ENCODE measurements at places on chromosomes 7 and 10. TPM values are rescaled to one million over a fixed set of nuclear protein-coding genes. Genes with fewer than 3 reads are reported as not detected.

PLPP4 gene
- not detected for total RNA-seq

GJD4 gene
- not detected for total RNA-seq

DENND2A gene
- not detected for total RNA-seq

ENTPD1 gene
- 1.6 TPM for total RNA-seq

FEZF1 gene
- total RNA-seq, result not detected

ERVW-1 gene
- total RNA-seq, result 0.16 TPM

GPR26 gene
- not detected for total RNA-seq

GBX1 gene
- not detected for total RNA-seq

SCART1 gene
- total RNA-seq, result 3.8 TPM

PAPOLB gene
- total RNA-seq, result not detected

GNAI1 gene
- total RNA-seq, result 2.0 TPM

TRIL gene
- total RNA-seq, result not detected

CYP2C19 gene
- not detected for total RNA-seq

SMNDC1 gene
- 37.3 TPM for total RNA-seq

TMEM168 gene
- total RNA-seq, result 23.3 TPM

SPAG6 gene
- not detected for total RNA-seq

LRIT1 gene
- not detected for total RNA-seq

AHR gene
- 13.5 TPM for total RNA-seq

AASS gene
- total RNA-seq, result 4.3 TPM

ASB13 gene
- 11.5 TPM for total RNA-seq

NPC1L1 gene
- 0.16 TPM for total RNA-seq

AKR1C4 gene
- not detected for total RNA-seq

PI4K2A gene
- 9.4 TPM for total RNA-seq

SLC18A3 gene
- total RNA-seq, result not detected

HOXA9 gene
- not detected for total RNA-seq

SPDYE1 gene
- total RNA-seq, result not detected

BCL7B gene
- 59.5 TPM for total RNA-seq

VSIR gene
- 114 TPM for total RNA-seq

AZGP1 gene
- total RNA-seq, result not detected

STEAP1B gene
- not detected for total RNA-seq

SYT15B gene
- 0.13 TPM for total RNA-seq

GIMAP7 gene
- 367 TPM for total RNA-seq

ZNF273 gene
- 9.5 TPM for total RNA-seq

CNPY1 gene
- not detected for total RNA-seq

OR13A1 gene
- not detected for total RNA-seq

PRDX3 gene
- total RNA-seq, result 31.1 TPM

PROSER2 gene
- 0.83 TPM for total RNA-seq

SLC29A4 gene
- total RNA-seq, result 0.05 TPM

NPY4R2 gene
- total RNA-seq, result not detected

PNLIPRP1 gene
- not detected for total RNA-seq

ADRA2A gene
- total RNA-seq, result not detected

ZNF680 gene
- total RNA-seq, result 22.9 TPM

OR2F2 gene
- not detected for total RNA-seq

ANXA8 gene
- total RNA-seq, result not detected

SLC26A5 gene
- not detected for total RNA-seq

ADAMTS14 gene
- not detected for total RNA-seq

CYP3A4 gene
- not detected for total RNA-seq

RNF32 gene
- not detected for total RNA-seq

DPYSL4 gene
- total RNA-seq, result 1.3 TPM

PLAU gene
- 0.26 TPM for total RNA-seq

ZNF365 gene
- not detected for total RNA-seq

Measured in naive thymus-derived CD8-positive, alpha-beta T cell (primary cell).